Dermis lymphatic vessel endothelial cell (primary cell): ENCODE measurements at places on chromosomes 2 and 18. TPM values are rescaled to one million over a fixed set of nuclear protein-coding genes. Genes with fewer than 3 reads are reported as not detected.

The NEURL3 gene
- total RNA-seq, result 0.09 and 0.11 TPM in 2 replicates

The RNF25 gene
- total RNA-seq, result 31.8 and 33.7 TPM in 2 replicates

The LOXHD1 gene
- 0.11 and 0.26 TPM in 2 replicates for total RNA-seq

The ADNP2 gene
- total RNA-seq, result 16.7 and 18.0 TPM in 2 replicates

The STARD6 gene
- 0.11 TPM in 1 of 2 replicates, not detected in the other for total RNA-seq

The SERPINB12 gene
- total RNA-seq, result not detected in 2 replicates

The FANCL gene
- total RNA-seq, result 13.3 and 18.6 TPM in 2 replicates

The KLHL41 gene
- under 0.01 and 0.17 TPM in 2 replicates for total RNA-seq

The RNF144A gene
- 12.2 and 16.2 TPM in 2 replicates for total RNA-seq

The LRRTM1 gene
- total RNA-seq, result not detected in 2 replicates

The POTEJ gene
- total RNA-seq, result 0.26 and 1.1 TPM in 2 replicates

The VWA3B gene
- not detected in 2 replicates for total RNA-seq

The TMEM247 gene
- not detected in 2 replicates for total RNA-seq

The PARD3B gene
- total RNA-seq, result 9.4 and 11.3 TPM in 2 replicates

The SLC38A11 gene
- not detected in 2 replicates for total RNA-seq

The TXNDC2 gene
- total RNA-seq, result not detected in 2 replicates

The FAM136A gene
- 15.0 and 21.1 TPM in 2 replicates for total RNA-seq

The GALR1 gene
- not detected in 2 replicates for total RNA-seq

The UGT1A4 gene
- not detected in 2 replicates for total RNA-seq

The ADRA2B gene
- 0.09 TPM in 1 of 2 replicates, not detected in the other for total RNA-seq

The RHOB gene
- total RNA-seq, result 242 and 530 TPM in 2 replicates

The GAD1 gene
- total RNA-seq, result 0.52 and 0.76 TPM in 2 replicates

The SCN1A gene
- 0.09 and 0.43 TPM in 2 replicates for total RNA-seq

The TMEM237 gene
- total RNA-seq, result 14.5 and 17.2 TPM in 2 replicates

The CLHC1 gene
- total RNA-seq, result 4.7 and 7.6 TPM in 2 replicates

The PJVK gene
- 0.69 and 0.76 TPM in 2 replicates for total RNA-seq

The PTMA gene
- total RNA-seq, result 968 and 1,468 TPM in 2 replicates

The SNORC gene
- total RNA-seq, result 0.33 and 0.34 TPM in 2 replicates

The PRKAG3 gene
- total RNA-seq, result not detected in 2 replicates

The SMYD1 gene
- not detected in 2 replicates for total RNA-seq

The CAVIN2 gene
- total RNA-seq, result 257 and 413 TPM in 2 replicates

The PROC gene
- 0.11 and 0.52 TPM in 2 replicates for total RNA-seq

The KCNIP3 gene
- total RNA-seq, result 0.11 and 0.17 TPM in 2 replicates

The SP5 gene
- not detected in 2 replicates for total RNA-seq

The C2orf81 gene
- total RNA-seq, result under 0.01 TPM in 1 of 2 replicates, not detected in the other

The ACYP2 gene
- 11.3 and 12.0 TPM in 2 replicates for total RNA-seq

The OTOS gene
- total RNA-seq, result not detected in 2 replicates

The KATNAL2 gene
- total RNA-seq, result 0.86 and 1.1 TPM in 2 replicates

The MGAT4A gene
- 3.5 and 6.8 TPM in 2 replicates for total RNA-seq

The PLA2R1 gene
- 22.3 and 30.3 TPM in 2 replicates for total RNA-seq

The AKAIN1 gene
- not detected in 2 replicates for total RNA-seq

The KIAA2012 gene
- not detected in 2 replicates for total RNA-seq

The MC4R gene
- total RNA-seq, result not detected in 2 replicates

The THUMPD2 gene
- 4.6 and 5.7 TPM in 2 replicates for total RNA-seq
